Kidney capillary endothelial cell (primary cell): ENCODE measurements at places on chromosomes 1 and 21.

- no peak for DNase-seq
Measured at GRCh38 chr1:169563650-169564049, 22.6 kb downstream of the F5 start.

DNA sequence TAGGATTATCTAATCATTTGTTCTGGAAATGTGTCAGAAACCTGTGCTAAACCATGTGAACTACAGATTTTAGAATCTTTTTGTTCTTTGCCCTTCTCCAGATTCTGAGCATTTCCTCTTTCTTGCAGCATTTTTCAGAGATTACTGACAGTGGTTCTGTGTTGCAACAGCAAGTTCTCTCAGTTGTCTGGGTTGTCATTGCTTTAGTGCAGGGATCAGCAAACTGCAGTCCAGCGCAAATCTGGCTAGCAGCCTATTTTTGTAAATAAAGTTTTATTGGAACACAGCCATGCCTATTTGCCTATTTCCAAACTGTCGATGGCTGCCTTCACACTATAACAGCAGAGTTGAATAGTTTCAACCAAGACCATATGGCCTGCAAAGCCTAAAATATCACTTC lies 66.3 kb upstream of the LRRC8D start:
- no peak for DNase-seq

DNA sequence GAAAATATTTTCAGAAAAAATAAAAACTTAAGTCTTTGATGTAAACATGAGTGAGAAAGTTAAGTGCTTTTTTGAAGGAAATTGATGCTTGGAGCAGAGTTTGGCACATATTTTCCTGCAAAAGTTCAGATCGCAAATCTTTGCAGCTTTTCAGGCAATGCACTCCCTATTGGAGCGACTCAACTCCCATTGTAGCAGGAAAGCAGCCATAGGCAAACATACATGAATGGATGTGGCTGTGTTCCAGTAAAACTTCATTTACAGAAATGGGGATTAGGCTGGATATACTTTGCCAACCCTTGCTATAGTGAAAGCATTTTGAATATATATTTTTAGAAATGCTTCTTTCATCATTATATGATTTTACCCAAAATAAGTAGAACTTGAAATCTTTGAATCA lies 8.1 kb downstream of the AGL start:
- no peak for DNase-seq

- no peak for DNase-seq
Measured at GRCh38 chr1:113993766-113994165, 14.5 kb downstream of the OLFML3 start.

DNA sequence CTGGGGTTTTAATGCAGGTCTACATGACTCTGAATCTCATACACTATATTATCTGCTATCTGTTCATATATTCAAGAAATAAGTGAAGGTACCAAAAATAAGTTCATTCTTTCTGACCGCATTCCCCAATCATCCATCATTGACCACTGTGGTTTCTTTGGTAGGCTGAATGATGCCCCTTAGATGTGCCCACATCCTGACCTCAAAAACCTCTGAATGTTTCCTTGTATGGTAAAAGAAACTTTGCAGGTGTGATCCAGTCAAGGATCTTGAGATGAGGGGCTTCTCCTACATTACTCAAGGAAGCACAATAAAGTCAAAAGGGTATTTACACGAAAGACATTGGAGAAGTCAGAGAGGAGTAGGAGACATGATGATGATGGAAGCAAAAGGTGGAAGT lies 60.6 kb upstream of the LRRC8B start:
- DNase-seq: no peak

DNA sequence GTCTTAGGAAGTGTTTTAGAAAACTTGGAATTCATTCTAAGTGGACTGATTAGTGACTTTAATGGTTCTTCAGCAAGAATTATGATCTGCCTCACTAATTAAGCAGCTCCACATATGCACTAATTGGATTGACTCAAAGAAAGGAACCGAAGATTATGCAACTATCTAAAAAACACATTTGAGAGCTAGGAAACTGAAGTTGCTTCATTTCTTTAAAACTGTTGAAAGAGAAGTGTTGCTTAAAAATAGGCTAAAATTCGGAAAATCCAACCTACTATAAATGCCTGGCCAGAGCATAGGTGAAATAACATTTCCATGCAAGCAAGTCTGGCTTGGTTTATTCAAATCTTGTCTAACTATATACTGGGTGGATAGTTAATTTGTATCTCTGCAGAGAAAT lies 502.9 kb upstream of the ZRANB2 start:
- no peak for DNase-seq

DNA sequence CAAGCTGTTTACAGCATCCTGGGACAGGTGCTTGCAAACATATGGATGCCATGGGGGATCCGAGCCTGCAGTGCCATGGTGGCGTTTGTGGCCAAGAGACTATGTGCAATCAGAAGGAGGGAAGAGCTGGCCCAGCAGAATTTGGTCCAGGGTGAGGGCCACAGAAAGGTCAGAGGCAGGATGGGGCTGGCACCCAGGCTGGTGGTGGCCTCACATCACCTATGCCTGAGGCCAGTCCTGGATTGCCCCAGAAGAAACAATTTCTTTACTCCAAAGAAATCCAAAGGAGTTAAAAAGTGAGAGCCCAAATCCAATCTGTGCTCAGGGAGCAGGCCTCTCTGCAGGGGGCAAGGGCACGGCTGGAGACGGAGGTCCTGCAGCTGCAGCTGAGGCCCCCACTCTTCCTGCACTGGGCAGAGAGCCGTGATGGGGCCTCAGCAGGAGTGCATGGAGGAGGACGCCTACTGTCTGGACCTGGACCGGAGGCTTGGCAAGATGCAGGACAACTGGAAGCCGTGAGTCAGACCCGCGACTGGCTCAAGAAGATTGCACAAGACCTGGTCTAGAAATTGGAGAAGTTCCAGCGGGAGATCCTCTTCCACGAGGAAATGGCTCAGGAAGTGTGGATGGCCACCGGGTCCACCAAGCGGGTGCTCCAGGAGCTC lies 163.5 kb downstream of the RYR2 start:
- no peak for DNase-seq
